Glutamatergic neuron (in vitro differentiated cells): ENCODE measurements at places on chromosomes 1 and 21.

DNA sequence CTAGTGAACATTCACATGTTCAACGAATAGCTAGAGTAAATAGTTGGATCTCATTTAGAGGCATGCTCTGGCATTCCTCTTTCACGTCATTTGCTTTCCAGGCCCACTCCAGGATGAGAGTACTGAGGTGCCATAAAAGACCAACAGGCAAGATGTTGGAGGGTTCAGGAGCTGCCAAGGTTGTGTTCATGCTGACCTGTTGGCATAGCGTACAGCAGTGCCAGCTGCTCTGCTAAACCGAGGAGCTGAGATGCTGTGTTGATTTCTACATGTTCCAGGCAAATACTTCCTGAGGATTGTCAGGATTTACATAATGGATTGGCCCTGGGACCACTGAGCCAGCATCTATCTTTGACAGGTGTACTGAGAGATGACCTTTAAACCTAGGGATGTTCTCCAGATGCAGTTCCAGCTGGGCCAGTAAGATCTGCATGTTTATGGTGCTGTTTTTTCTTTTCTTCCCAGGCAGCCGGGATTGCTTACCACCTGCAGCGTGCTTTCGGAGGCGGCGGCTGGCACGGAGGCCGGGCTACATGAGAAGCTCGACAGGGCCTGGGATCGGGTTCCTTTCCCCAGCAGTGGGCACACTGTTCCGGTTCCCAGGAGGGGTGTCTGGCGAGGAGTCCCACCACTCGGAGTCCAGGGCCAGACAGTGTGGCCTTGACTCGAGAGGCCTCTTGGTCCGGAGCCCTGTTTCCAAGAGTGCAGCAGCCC, 66.9 kb downstream of the DISC1 start:
- DNase-seq, result no peak

DNA sequence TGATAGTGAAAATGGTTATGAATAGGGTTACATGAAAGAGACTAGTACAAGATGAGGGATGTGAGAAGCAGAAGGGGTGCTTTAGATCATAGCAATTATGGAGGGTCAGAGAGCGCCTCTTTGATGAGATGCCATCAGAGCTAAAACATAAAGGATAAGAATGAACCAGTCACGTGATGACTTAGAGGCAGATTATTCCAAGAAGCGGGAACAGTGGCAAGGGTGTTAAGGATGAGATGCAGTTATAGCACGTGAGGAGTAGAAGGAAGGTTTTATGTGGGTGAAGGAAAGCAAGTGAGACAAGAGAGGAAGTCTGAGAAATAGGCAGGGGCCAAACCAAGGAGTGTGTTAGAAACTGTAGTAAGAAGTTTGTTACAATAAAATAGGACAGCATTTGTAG, 360.1 kb downstream of the DPYD start:
- no peak for DNase-seq

DNA sequence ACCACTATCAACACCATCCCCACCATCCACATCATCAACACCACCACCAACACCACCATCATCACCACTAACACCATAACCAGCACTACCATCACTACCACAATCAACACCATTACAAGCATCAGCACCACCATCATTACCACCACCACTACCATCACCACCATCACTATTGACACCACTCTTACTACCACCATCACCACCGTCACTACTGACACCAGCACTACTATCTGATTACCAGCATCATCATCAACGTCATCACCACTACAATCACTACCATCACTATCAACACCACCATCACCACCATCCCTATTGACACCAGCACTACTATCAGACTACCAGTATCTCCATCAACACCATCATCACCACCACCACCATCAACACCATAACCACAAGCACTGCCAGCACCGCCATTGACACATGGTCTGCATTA, 106.1 kb upstream of the RUNX3 start:
- no peak for DNase-seq

GRCh38 chr1:219806020-219806419, 122.3 kb downstream of the SLC30A10 start:
- DNase-seq, result no peak

- DNase-seq, result no peak
Measured at GRCh38 chr1:69082312-69082711, 485.4 kb upstream of the LRRC7 start.

GRCh38 chr1:113170519-113170918, 97.5 kb downstream of the LRIG2 start:
- no peak for DNase-seq

DNA sequence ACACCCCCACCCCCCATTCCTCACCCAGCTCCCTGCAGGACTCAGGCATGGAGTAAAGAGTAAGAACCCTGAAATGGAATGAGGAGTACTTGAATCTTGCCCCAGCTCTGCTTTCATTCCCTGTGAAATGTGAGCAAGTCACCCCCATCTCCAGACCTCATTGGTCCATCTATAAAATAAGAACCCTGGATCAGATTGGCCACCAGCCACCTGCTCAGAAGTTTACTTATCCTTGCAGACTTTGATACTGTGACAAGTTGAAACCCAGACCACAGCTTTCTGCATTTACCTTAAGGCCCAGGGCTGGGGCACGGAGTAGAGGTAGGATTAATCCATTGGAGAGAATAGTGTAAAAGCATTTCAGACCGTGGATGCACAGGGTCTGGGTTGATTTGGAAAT, 2.2 kb downstream of the KISS1 start:
- DNase-seq, result no peak

DNA sequence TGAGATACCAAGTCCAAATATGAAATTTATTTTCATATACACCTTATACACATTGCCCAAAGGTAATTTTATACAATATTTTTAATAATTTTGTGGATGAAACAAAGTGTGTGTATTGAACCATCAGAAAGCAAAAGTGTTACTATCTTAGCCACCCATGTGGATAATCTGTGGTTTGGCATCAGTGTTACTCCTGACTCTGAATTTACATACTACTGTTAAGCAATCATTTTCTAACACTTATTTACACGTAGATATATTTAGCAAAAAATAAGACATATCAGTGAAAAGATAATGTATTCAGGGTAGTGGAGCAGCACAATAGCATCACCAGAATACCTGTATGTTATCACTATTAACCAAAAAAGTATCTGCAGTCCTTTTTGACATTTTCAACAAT, 23.8 kb downstream of the DENND2D start:
- DNase-seq, result no peak

DNA sequence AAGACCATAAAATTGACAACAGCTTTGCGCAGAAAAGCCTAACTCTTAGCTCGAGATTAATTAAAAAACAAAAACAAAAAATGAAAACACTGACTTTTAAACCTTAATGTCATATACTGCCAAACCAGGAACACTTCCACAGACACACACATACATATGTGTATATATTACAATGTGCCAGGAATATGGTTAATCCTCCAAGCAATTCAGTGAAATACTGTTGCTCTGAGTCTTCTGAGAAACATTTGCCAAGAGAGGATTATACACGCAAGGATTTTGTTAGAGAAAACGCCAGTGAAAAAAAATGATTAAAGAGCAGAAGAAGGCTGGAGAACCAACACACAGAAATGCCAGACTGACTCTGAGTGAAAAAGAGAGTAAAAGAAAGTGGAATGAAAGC, 116.7 kb upstream of the CHRM3 start:
- DNase-seq, result no peak

DNA sequence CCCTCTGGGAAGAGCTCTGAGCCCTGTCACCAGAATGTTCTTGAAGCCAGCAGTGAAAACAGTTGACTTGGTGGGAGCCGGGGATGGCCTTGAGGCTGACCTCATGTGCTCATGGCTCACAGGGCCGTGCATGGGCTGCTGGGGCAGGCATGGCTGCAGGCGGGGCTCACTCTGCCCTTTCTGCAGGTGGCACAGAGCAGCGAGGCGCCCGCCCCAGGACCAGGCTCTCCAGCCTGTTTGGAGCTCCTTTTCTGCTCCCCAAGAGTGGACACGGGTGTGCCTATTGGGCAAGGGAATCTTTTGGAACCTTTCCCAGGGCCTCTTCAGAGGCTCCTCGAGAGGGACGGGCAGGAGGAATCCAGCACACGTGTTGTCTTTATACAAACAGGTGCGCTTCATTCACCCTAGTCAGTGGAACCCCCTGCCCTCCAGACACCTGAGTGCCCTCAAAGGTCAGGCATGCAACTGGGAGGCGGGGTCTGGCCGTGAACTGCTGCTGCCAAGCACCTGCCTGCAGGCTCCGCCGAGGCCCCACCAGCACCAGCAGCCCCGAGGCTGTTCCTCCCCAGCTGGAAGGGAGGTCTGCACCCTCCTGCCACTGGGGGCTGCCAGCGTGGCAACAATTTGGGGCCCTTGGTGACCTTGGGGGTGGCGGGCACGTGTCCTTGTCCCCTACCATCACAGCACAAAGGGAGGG, 2.6 kb upstream of the TTC34 start:
- peak; percentile 11 for DNase-seq

DNA sequence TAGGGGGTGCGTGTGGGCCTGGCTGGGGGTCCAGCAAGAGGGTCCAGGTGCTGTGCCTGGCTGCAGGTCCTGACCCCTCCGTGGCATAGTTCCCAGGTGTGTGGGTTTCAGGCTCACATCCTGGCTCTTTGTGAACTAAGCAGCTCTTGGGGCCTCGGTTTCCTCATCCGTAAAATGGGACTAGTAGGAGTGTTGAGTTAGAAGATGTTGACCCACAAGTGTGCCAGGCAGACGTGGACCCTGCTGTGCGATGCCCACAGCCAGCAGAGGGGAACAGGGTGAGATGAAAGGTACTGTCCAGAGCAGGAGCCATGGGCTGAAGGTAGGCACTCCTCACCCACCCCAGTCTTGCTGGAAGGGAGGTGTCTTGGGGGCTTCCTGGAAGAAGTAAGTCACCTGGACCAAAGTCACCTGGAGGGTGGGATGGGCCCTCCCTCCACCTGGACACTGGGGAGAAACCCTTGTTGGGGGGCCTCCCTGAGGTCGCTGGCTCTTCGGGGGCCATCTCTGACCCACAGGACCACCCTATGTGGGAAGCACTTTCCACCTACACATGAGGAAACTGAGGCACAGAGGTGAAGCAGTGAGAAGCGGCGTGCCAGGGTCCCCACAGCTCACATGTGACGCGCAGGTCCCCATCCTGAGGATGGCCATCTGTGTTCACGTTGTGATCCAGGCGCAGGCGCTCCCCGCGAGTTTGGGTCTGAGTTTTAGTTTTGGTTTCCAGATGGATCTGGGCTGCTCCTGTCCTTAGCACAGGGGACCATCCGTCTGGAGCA, 1.4 kb downstream of the ARHGEF16 start:
- no peak for DNase-seq

- DNase-seq, result no peak
Measured at GRCh38 chr1:233372218-233373120, 44.9 kb downstream of the MAP3K21 start.

DNA sequence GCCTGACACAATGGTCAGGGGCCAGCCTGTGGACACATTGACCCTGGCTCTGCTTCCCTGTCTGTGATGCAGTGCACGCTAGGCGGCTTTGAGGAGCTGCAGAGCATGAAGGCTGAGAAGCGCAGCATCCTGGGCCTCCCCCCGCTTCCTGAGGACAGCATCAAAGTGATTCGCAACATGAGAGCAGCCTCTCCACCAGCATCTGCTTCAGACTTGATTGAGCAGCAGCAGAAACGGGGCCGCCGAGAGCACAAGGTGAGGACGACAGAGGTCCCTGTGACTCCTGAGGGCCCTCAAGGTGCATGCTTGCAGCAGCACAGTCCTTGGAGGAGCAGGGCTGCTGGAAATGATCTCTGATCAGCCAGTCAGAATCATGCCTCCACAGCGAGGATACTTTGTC, 8.6 kb downstream of the STRIP1 start:
- no peak for DNase-seq

DNA sequence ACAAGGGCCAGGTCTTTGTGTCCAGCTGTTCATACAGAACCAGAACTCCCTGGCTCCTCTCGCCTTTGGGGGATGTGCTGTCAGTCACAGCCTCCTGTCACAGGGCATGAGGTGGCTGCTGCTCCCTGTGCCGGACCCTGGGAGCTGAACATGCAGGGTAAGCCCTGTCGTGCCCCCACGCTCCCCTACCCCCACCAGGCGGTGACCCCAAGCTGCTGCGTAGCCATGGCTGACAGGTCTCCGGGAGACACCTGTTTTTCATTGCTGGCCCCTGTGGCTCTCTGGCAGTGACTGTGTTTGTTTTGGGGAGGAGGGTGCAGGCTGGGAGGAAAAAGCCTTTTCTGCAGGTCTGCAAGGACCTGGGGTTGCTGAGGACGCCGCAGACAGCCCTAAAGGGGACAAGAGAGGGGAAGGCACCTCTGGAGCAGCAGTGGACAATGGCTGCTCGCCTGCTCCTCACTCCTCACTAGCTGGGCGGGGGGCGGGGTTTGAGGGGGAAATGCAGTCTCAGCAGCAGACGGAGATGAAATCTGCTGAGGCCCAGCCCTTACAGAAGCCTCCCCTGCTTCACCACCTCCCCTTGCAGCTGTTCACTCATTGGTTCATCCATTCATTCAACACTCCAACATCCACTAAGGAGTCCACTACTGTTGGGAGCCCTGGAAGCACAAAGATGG, 81.4 kb downstream of the TRABD2B start:
- DNase-seq, result no peak

GRCh38 chr21:31711745-31712285, 20.1 kb downstream of the SCAF4 start:
- no peak for DNase-seq

DNA sequence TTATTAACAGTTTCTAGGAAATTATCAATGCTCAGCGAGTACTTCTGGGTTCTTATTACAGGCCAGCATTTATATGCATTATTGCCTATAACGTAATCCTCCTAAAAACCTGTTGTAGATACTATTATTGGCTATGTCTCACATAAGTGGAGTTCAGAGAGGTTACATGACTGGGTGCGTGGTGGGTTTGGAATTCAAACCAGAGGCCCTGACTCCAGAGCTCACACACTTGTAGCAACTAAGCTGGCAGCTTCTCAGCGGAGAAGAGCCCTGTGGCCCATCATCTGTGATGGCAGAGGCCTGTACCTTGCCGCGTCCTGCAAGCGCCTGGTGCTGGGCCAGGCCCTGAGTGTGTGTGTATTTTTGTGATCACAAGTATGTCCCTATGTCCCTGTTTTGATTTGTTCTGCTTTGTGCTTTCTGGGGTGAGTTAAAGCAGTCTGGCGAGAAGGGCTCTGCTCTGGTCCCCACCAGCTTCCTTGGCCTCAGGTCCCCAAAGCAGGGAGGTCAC, 66.7 kb downstream of the HTR6 start:
- DNase-seq, result no peak

- DNase-seq, result no peak
Measured at GRCh38 chr1:147720557-147720956, 39.8 kb downstream of the GJA5 start.
